ENCODE measurements at places on chromosomes 2 and 18.
A peak's percentile ranks its signal among the peaks of the same experiment; 100 is the strongest.

GRCh38 chr2:145654156-145654555, 1134.2 kb upstream of the ZEB2 start:
- no peak for DNase-seq

GRCh38 chr2:223815884-223816570, 21.4 kb downstream of the AP1S3 start:
- DNase-seq, result no peak

GRCh38 chr2:80377071-80377470, 72.5 kb upstream of the LRRTM1 start:
- DNase-seq, result no peak

DNA sequence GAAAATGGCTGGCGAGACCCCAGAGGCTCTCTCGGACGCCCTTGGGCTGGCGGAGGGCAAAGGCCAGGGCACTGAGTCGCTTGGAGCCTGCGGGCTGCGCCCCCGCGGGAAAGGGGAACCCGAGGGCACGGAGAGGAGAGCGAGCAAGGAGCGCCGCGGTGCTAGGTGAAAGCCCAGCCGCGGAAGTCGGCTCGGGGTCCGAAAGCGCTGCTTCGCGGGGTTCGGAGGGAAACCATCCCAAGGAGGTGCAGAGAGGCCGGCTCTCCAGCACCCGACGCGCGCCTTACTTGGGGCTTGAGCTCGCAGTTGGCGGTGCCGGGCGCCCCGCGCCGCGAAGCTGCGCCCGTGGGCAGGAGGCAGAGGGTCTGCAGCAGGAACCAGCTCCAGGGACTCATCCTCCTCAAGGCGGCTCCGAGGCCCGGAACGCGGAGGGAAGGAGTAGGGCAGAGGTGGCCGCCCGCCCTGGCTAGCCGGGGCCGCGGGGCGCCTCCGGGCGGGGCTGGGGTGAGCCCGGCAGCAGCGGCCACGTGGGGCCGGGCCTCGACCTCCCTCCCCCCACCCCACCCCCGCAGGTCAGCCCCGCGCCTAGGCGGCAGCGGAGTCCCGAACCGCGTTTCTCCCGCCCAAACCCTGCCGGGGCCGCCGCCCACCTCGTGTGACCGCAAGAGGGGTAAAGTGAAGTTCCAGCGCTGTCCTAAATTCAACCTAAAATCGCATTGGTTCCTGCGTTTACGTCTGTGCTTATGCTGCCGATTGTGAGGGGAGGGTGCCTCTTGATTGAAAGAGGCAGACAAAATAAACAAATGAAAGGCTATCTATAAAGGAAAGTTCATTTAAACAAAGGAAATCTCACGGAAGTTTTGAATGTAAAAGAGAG, at the start of gene TRABD2A:
TRABD2A (minus strand) TSS at position 440 of the 877 bp plus-strand sequence; CDS start at position 395, 45 bp downstream.
- peak; percentile 52 for DNase-seq

DNA sequence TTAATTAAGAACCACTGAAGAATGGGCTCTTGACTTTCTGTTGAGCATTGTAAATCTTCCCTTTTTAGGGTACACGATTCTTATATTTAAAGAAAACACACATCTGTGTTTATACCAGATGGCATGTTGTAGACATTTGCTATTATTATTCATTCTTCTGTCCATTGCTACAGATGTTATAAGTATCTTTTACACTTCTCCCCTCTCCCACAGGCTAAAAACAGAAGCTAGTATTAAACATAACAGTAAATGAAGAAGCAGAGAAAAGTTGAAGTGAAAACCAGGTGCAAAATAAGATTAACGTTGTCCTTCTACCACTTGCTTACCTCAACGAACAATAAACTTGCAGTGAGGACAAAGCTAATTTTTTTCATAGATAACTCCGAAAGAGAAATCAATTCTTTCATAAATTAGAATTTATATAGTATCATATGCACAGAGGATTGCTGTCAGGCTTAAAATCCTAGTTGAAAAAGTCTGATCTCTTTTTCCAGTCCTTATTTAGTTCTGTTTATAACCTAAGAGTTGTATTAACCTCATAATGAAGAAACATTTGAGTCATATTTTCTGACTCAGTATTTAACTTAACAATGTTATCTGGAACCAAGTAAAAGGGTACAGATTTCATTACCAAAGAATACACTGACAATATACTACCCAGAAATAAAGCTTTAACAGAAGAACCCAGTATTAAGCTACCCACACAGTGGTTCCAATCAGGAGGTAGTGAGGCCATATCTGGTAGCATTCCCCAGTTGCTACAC, 16.4 kb upstream of the ZNF385B start:
- DNase-seq, result no peak

DNA sequence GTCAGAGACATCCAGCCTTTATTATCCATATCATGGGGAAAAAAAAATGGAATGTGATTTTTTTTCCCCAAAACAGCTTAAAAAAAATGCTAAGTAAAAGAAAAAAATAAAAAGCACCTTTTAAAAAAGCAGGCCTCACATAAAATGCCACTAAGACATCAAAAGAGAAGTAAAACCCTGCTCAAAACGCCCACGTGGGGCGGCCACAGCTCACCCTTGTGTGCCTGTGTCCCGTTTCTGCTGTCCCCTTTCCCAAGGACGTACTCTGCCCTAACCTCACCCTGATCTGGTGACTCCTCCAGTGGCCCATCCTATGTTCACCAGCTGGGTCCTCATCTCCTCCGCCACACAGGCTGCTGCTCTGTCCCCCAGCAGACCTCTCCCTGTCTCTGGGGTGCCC, 125.4 kb downstream of the NEDD4L start:
- DNase-seq, result no peak

GRCh38 chr2:192411755-192412154, 217.0 kb upstream of the TMEFF2 start:
- no peak for DNase-seq

- no peak for DNase-seq
Measured at GRCh38 chr18:79323471-79323870, 72.3 kb upstream of the NFATC1 start.

GRCh38 chr2:147149575-147150240, 695.1 kb upstream of the ACVR2A start:
- DNase-seq, result no peak

DNA sequence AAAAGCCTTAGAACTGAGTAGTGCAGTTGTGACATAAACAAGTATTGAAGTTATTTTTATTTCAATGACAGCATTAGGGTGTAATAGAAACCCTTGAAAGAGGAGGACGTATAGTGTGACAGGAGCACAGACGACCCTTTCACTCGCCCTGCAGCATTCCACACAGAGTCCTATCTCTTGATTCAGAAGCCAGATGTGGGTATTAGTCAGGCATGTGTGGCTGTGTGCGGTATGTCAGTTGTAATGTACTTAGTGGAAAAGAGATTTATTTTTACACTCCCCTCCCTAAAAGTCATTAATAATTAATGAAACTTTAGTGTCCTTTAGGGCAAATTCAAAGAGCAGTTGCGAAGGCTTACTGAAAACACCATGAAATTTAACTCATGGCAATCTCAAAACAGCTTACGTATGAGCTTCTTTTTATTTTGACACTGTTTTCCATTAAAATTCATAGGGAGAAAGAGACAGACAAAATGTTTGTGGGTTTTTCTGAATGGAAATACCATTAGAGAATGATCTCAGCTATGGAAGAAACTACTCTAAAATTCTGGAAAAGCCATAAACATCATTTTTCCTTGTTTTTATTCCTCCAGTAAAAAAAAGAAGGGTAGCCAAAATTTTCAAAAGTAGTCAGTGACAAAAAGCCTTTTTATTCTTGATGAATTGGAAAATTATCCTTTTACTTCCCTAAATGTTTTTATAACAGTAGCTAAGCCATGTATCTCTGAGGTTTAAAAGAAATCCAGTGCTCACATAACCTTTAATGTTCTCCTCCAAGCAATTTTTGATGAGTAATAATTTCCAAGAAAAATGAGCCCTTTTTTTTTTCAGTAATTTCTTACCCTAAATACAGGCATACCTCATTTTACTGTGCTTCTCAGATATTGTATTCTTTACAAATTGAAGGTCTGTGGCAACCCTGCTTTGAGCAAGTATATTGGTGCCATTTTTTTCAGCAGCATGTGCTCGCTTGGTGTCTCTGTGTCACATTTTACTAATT, 84.0 kb upstream of the DSEL start:
- DNase-seq, result no peak

GRCh38 chr2:48607307-48608014, 10.2 kb upstream of the GTF2A1L start:
- no peak for DNase-seq

GRCh38 chr2:119488245-119489214, 35.8 kb downstream of the SCTR start:
- DNase-seq, result no peak

GRCh38 chr2:24471662-24472061, 19.4 kb upstream of the NCOA1 start:
- no peak for DNase-seq
